ENCODE measurements at places on chromosomes 1 and 21.

- DNase-seq, result no peak
Measured at GRCh38 chr1:24725209-24725651, 20.0 kb upstream of the CLIC4 start.

DNA sequence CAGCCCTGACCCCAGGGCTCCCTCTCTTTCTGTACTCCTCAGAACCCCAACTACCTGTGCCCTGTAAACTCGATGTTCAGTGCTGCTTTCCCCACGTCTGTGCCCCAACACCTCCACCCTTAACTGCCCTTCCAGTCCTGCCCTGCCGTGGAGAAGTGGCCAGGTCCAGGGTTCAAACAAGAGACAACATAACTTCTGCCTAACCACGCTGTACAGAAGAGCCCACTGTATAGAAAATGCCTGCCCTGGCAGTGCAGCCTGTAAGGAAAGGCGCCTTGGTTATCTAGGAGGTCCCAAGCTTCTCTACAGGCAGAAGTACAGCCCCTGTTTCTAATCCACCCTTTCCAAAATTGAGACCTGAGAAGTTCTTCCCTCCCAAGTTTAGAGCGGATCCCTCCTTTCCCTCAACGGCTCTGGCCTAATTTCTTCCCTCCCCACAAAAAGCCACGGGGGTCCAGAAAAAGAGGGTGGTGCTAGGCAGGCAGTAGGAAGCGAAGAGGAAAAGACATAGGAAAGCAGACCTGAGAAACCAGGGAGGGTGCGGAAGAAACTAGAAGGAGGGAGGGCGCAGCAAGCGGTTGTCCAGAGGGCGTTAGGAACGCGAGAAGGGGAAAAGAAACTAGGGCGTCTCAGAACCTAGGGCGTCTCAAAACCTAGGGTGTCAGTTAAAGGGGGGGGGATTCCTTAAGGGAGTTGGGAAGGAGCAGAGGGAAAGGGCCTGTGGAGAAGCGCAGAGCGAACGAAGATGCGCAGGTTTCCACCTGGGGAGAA lies 3.2 kb downstream of the DMRTA2 start:
- no peak for DNase-seq

DNA sequence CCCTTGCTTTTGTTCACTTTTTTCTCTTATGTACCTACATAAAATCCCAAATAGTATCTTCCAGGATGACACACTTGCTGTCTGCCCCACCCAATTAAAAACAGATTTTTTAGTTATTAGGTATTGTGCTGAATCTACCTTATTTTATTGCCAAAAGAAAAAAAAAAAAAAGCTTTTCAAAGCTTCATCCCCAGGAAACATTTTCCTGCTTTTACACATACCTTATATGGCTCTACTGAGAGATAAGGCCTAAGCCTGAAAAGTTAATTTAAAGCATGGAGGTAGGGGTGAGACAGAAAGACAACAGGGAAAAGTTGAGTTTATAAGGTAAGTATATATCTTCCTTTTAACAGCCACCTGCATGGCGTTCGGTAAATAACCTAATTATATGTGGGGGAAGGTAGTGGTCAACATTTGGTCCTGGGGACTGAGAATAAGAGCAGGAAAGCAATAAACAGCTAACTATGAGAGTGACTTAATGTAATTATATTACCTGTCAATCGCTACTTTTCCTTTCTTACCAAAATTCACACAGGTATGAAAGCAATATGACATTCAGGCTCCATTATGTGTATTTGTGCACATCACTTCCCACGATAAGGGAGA lies 54.6 kb upstream of the BOLA1 start:
- no peak for DNase-seq

DNA sequence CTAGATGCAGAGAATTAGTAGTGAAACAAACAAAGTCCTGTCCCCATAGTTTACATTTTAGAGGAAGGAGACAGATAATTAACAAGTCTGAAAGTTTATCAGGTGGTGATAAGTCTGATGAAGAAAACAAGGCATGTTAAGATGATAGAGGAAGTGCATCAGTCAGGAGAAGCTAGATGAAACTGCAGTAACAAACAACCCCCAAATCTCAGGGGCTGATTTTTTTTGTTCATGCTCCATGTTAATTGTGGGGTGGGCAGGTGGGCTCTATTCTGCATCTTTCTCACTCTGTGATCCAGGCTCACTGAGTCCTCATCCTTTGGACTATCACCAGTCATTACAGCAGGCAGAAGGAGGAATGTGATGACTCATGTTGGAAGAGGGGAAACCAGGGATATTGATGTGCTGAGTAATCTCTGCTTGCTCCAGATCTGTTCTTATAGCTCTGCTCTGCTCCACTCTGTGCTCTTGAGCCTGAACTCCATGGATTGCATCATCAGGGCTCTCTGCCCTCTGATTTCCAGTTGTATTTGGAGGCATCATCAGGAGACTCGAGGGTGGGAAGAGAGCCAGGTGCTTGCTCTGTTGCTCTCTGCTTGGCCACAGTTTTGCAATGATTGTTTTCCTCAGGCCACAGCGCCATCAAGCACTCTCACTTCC lies 166.9 kb downstream of the IER5 start:
- no peak for DNase-seq

DNA sequence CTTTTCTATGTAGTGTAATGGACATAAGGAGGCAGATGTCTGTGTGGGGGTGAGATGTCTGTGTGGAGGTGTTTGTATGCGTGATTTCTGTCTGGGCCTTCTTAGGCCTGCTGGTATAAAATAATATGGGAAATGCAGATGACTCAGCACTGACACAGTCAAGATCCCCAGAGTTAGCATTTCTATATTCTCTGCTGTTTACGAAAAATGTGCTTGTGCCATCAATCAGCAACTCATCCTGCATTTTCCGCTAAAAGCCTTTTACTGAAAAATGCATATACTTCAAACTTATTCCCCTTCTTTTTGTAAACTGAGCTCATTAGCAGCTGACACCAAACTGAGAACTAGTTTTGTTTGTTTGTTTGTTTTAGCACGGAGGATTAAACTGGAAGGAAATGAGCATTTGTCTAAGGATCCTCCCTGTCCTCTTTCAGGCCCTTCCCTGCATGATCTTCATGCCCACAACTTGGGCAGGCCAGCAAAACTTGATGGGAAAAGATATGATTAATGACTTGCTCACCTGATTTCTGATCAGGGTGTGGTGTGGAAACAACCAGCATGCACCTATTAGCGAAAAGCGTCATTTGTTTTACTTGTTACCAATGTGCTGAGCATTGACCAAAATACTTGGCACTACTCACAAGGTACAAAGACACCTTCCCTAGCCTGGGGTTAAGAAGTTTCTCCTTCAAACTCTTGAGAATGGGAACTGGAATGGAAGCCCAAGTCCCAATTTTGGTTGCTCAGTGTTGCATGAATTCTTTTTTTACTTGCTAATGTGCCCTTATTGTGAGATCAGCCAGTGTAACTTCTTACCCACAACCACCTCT lies 77.4 kb downstream of the NDUFS5 start:
- no peak for DNase-seq

Measured in AML-193 (cell line).